Stimulated activated CD8-positive, alpha-beta memory T cell treated with anti-CD3 and anti-CD28 coated beads, Interleukin-4, amount 100 ng/mL, for 24 hours (primary cell): ENCODE measurements at places on chromosomes 13 and 19.

DNA sequence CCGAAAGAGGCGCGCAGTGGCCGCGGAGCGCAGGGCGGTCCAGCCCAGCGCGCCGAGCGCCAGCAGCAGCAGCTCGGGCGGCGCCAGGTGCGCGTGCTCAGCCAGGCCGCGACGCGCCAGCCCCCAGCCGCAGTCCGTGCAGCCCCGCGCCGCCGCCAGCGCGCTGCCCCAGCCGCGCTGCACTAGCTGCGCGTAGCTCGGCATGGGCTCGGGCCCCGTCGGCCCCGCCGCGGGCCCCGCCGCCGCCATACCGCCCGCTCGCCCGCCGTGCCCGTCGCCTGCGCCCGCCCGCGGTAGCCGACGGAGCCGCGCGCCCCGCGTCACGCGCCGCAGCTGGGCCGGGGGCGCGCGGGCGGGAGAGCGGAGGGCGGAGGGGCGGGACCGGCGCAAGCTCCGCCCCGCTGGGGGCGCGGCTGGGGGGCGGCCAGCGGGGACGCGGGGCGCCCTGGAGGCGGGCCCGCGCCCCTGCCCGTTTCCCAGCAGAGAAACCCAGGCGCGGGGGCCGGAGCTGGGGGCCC, at the start of gene CERS1:
TSS of gene CERS1 (minus strand) at position 335 of the 518 bp plus-strand sequence. CDS start at position 249, 86 bp downstream.
- no peak for DNase-seq

GRCh38 chr19:38763795-38764220, 9.5 kb downstream of the LGALS7 start:
- DNase-seq, result no peak

- DNase-seq, result no peak
Measured at GRCh38 chr13:35818633-35819067, 312.5 kb downstream of the DCLK1 start.

- DNase-seq, result no peak
Measured at GRCh38 chr13:101977475-101977874, 424.4 kb downstream of the FGF14 start.

DNA sequence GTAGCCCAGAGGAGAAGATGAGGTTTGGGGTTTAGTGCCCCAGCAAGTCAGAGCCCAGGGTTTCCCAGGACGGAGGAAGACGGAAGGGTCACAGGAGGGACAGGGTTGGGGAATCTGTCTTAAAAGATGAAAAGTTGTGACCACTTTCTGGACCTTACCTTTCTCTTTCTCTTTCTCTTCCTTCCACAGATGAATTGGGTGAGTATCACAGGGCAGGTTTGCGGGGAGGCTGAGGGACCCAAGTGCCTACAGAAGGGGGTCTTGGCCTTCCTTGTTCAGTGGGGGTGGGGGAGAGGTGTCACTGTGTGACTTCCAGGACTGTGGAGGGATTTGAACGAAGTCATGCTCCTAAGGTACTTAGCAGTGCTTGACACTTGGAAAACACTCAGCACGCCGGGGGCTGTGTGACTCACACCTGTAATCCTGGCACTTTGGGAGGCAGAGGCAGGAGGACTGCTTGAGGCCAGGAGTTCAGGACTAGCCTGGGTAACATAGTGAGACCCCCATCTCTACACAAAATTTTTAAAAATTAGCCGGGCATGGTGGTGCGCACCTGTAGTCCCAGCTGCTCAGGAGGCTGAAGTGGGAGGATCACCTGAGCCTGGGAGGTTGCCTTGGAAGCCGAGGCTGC, 8.5 kb downstream of the RELB start:
- no peak for DNase-seq

- DNase-seq, result no peak
Measured at GRCh38 chr19:45100846-45101252, 7.9 kb downstream of the PPP1R37 start.

GRCh38 chr19:33875071-33875470, 78.4 kb downstream of the KCTD15 start:
- no peak for DNase-seq

DNA sequence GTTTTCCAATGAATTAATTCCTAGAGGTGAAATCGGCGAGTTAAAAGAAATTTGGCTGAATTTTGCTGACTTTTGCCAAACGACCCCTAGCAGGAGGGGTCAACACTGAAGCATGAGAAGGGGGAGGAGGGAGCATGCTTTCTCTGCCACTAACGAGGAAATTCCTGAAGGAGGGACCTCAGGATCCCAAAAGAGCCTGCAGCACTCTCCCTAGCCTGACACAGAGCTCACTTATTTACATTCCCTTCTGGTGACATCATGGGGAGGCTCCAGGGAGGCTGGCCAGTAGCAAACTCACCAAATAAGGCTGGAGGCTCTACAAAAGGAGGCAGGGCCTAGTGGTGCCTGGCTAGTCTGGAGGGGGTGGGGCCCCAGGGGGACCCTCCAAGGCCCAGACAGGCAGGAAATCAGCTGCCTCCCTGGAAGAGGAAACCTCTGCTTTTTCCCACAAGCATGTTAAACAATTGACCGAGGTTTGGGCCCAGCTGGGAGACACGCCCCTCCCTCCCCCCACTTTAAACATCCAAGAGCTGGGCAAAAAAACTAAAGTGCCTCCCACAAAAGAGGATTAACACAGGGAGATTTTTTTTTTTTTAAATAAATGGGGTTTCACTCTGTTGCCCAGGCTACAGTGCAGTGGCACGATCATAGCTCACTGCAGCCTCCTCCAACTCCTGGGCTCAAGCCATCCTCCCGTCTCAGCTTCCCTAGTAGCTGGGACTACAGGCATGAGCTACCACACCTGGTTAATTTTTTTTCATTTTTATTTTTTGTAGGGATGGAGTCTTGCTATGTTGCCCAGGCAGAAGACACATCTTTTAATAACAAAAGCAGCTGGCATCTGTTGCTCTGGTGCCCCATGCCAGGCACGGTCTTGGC, 2.1 kb downstream of the DAPK3 start:
- DNase-seq, result no peak

DNA sequence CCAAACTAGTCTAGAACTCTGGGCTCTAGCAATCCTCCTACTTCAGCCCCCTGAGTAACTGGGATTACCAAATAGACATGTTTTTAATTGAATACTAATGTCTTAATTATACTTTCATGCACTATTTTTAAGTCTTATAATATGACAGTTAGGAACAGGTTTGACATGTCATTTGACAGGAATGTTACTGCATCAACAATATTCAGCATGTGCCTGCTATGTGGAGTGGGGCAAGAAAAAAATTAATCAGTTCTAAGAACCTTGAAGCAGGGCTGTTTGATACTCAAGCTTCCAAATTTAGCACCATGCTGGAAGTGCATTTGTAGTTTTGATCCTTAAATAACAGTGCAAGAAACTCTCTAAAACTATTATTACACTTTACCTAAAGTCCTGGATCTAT, 265.3 kb downstream of the MZT1 start:
- no peak for DNase-seq

- DNase-seq, result no peak
Measured at GRCh38 chr19:15923702-15924101, 10.6 kb downstream of the CYP4F11 start.

DNA sequence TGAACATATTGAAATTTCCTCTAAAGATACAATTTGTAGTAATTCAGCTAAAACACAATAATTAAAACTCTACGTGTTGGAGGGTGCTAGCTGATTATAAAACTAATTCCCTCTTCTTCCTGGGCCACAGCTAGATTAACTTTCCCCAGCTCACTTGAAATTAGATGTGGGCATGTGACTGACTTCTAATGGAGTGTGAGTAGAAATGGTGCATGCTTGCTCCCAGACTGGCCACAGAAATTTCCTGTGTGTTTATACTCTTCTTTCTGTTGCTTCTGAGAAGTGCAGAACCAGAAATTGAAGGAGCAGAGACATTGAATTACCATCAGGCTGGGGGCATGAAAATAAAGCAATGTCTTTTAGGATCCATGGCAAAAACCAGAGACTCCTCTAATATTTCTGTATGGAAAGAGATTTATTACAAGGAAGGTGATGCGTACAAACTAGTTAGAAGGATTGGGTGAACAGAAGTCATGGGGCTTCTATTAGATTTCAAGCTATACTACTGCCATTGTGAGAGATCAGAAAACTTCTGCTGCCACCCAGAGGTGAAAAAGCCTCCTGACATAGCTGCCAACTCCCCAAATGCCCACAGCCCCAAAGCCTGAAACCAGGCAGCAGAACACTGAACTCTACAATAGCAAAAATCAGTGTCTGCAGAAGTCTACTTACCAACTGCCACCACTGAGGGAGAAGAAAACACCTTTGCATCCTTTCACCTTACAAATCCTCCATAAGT, 379.2 kb upstream of the MIR17HG start:
- DNase-seq, result no peak
